NCI-H2227 treated with DMSO at 0.1 percent for 48 hours (cell line): ENCODE measurements at places on chromosomes 4 and X.

DNA sequence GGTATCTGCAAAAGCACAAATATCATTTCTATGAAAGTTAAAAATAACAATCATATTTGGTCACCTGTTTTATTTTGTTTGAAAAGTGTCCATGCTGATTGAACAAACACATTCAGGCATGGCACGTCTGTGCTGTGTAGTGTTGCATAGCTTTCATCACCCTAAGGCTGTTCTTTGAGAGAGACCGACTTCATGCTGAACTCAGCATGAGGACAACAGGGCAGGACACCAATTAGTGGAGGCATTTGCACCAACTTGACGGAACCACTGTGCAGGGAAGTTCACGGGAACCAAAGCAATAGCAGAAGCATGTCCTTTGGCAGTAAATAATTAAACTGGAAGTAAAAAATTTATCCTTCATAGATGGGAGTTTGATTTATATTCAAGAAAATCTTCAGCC is 158.4 kb upstream of the SLC7A11 start:
- DNase-seq: no peak

- DNase-seq: peak; percentile 2
These were observed 30.7 kb downstream of the ARHGEF9 start for GRCh38 chrX:63754136-63754859.

- DNase-seq: no peak
These were observed 336.3 kb upstream of the BMP3 start for GRCh38 chr4:80694171-80694570.

DNA sequence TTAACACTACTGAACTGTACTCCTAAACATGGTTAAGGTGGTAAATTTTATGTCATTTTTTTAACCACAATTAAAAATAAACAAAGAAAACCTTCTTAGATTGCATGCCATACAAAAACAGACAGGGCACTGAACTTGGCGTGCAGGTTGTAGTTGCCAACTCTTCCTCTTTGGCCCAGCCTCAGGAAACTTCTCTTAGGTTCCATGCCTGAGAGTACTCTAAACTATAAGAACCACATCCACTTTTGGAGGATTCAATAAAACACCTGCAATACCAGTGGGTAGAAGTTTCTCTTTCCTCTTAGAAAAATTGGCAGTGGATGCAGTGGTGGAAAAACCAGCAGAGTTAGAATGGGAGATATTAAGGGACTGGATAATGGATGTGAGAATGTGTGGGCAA is 103.4 kb downstream of the LUZP4 start:
- DNase-seq: no peak

- DNase-seq: no peak
These were observed 10.0 kb upstream of the HAND2 start for GRCh38 chr4:173539986-173540385.

DNA sequence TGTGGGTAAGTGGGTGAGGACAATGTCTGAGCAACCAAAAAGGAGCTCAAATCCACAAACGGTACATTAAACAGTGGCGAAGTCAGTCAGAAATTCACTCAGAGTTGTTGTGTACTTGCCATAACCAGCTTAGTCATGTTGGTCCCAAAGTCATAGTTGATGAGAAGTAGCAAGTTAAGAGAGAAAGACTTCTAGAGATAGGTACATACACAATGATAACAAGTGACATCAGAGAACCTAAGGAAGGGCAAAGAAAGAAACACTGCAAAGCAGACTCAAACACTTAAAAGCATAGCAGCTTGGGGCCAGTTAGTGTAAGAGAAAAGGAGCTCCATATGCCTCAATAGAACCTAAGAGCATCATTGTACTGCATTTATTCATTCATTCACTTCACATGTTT is 30.2 kb downstream of the DYNLT3 start:
- DNase-seq: no peak

GRCh38 chrX:129510331-129510730 is 13.0 kb downstream of the SMARCA1 start:
- no peak for DNase-seq

GRCh38 chr4:53767482-53767881 is 176.2 kb upstream of the LNX1 start:
- no peak for DNase-seq

DNA sequence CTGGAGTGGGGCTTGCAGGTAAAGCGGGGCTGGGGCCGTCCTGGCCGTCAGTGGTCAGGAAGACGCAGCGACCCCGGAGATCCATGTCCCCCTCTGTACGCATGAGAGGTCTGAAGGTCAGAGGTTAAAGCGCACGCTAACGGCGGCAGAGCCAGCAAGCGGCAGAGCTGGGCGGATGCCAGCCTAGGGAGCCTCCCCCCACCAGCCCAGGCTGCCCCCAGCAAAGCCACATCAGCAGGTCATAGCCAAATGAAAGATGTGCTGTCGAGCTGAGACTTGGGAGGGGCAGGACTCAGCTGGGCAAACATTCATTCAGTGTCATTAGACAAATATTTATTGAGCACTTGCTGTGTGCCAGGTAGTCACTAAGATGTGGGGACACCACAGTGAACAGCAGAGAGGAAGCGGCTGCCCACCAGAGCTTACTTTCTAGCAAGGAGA is 593 bp upstream of the JAKMIP1 start:
- peak; percentile 9 for DNase-seq

GRCh38 chr4:113955411-113955810 is 24.0 kb downstream of the ARSJ start:
- no peak for DNase-seq

DNA sequence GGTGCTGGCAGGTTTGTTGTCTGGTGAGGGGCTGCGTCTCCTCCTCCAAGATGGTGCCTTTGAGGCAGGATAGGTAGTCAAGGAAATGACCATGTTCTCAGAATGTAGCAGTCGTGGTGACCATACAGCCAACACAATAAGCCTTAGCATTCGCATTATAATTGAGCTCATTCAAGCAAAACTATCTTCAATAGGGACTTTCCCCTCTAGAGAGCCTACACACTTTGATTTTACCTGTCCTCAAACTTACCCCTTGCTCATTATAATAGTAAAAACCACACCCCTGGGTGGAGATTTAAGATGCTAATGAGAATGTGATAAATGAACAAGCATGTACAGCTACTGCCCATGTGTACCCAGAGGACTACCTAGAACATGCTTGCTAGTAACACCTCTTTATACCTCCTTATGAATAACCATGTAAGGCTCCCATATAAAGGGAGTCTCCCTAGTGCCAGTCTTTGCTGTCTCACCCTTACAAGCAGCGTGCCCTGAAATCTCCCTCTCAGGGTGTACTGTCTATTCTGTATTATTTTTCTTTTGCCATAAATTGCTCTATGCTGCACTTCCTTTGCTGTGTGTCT is 48.2 kb downstream of the FGFBP1 start:
- DNase-seq: no peak

DNA sequence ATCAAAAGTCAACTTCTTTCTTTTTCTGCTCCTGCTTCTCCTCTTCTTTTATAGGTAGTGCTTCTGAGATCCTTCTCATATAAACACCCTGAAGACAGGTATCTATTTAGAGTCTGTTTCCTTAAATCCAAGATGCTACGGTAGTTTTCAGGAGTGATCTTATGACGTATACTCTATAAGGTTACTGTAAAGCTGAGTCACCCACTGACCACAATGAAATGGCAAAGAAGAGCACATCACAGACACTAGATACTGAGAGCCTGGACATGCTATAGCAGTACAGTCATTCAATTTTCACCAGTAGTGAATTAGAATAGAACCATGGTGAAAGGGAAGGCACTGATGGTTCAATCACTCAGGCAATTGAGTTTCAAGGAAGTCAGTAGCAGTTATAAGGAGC is 412.5 kb downstream of the ADAM29 start:
- no peak for DNase-seq

DNA sequence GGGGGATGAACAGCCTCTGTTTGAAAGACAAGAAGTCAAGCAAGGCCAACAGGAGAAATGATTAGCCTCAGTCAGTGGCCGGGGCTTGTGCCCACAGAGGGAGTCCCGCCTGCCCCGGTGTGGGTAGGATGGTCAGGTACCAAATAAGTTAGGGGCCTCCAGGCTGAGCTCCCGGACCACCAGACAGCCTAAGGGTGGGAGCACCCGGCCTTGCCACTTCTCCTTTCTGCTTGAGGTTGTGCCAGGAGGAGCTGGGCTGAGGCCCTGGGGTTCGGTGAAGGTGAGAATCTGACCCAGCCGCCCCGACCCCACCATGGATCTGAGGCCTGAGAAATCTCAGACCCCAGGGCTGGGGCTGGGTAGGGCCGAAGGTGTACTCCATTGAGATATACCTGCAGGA is 48.8 kb downstream of the EFNB1 start:
- DNase-seq: no peak

- no peak for DNase-seq
These were observed 148.1 kb upstream of the SH3RF1 start for GRCh38 chr4:169418846-169419245.

DNA sequence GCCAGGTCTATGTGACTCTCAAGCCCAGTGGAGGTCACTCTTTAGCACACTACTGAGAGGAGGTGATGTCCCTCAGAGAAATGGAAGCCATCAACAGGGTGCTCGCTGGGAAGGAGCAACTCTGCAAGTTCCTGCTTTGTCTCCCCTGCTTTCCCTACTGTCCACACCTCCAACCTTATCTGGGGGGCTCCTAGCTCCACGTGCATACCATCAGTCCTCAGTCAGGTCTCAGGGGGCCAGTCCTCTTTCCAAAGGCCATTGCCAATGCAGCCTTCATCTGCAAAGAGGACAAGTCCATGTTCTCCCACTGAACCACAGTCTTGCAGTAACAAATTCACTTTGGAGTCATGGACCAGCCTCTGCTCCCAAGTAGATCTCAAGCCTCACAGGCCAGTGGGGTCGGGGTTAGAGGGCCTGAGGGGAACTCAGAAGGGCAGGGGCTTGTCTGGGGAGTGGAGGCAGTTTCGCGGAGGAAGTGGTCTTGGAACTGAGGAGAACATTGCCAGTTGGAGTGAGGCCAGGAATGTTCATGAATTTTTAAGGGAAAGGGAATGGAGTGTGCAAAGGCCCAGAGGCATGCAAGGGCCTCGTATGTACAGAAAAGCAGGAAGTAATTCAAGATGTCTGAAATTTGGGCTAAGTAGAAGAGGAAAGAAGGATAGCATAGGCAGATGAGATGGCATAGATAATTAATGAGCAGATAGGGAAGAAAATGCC is 8.9 kb downstream of the RTL5 start:
- DNase-seq: no peak

DNA sequence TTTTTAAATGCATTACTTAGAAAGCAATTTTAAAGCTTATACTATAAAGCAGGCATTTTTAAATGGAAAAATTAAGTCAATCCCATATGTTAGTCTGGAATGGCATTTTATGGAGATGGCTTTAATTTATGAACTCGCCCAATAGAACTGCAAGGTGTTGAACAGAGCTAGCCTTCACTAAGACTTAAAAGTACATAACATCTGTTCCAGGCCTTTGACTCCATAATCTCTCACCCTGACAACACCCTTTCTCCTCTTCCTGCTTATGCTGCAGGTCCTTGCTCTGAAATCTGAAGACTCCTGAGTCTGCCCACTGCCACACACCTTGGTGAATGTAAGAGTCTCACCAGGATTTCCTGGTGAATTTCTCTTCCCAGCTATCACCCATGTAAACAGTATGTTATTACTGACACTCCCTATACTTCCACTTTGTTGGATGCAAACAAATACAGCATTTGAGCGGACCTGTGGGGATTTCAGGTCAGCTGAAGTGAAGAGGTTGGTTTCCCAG is 17.7 kb upstream of the SLC39A8 start:
- DNase-seq: no peak

GRCh38 chr4:172716291-172716690 is 452.3 kb upstream of the GALNT7 start:
- no peak for DNase-seq

DNA sequence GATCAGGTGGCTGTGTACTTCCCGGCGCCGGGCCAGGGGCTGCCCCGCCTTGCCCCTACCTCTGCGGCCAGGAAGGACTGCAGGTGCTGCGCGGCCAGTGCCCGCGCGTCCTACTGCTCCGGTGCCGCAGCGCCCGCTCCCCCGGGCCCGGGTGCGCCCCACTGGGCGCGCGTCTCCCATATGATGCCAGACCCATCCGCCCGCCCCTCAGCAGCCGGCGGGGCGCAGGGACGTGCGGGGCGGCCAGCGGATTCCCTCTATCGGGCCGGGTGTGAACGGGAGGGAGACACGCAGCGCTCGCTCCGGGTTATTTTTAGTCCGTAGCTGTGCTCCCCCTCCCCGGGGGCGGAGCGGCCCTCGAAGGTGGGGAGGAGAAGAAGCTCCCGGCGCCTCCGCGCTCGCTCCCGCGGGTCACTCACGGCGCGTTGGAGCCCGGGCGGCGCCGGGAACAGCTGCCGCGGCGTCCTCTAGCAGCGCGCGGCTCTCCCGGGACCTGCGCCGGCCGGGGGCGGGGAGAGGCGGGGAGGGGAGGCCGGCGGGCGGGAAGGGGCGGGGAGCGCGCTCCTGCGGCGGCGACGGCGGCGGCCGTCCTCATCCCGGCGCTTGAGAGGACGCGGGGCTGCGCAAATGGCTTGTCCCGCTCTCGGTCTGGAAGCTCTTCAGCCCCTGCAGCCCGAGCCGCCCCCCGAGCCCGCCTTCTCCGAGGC is 103.6 kb downstream of the UCHL1 start:
- peak; percentile 59 for DNase-seq

GRCh38 chr4:169128902-169129301 is 118.8 kb upstream of the CBR4 start:
- DNase-seq: no peak

DNA sequence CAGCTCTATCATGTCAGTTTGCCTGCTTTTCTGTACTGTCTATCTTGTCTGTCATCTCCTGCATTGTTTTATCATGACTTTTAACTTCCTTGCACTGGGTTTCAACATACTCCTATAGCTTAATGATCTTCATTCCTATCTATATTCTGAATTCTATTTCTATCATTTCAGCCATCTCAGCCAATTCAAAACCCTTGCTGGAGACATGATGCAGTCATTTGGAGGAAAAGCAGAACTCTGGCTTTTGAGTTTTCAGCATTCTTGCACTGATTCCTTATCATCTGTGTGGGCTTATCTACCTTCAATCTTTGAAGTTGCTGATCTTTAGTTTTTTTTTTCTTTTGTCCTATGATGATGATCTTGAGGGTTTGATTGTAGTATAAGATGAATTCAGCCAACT is 493.8 kb upstream of the GALNT7 start:
- no peak for DNase-seq

GRCh38 chr4:52989865-52990264 is 127.7 kb downstream of the RASL11B start:
- no peak for DNase-seq

DNA sequence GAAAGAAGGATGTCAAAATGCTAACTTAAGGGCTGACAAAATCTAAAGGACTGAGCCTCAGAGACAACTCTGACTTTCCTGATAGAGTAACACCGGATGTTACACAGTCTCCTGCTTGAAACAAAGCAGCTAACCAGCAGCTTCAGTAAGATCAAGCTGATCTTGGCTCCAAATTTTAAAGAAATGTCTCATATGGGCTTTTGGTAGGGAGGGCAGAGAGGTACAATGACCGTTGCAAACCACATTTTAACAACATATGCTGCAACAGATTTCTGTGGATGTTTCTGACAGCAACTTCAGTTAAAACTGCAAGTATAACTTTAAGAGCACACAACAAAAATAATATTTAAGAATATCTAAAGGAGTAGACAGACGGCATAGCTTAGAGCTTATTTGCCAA is 9.1 kb downstream of the RPGR start:
- no peak for DNase-seq

GRCh38 chr4:183729069-183729406 is 69.9 kb downstream of the TRAPPC11 start:
- no peak for DNase-seq

GRCh38 chr4:74181219-74181618 is 23.3 kb downstream of the MTHFD2L start:
- no peak for DNase-seq
